D721Med (cell line): ENCODE measurements at places on chromosomes 2 and 18.

DNA sequence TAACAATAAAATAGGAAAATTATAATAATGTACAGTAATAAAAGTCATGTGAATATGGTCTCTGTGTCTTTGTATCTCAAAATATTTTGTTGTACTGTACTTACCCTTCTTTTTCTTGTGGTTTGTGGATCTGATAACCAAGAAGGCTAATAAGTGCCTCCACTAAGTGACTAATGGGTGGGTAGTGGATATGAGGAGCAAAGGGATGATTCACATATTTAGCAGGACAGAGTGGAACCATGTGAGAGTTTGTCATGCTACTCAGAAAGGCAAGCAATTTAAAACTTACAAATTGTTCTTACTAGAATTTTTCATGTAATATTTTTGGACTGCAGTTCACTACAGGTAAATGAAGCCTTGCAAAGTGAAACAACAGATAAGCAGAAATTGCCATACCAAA lies 1241.2 kb upstream of the CDH2 start:
- DNase-seq = no peak

DNA sequence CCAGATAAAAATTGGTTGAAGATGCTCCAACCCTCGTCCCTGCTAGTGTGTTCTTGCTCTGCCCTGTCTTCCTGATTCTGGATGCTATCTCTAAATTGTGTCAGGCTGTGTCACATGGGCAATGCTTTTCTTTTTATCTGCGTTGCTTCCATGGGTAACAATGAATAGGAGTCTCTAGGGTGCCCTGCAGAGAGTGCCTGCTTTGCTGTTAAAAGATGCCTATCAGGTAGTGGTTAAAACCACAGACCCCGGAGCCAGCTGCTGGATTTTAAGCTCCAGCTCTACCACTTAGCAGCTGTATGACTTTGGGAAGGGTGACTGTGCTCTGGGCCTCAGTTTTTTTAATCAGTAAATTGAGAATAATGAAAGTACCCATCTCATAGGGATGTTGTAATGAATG lies 340.3 kb downstream of the PLCL1 start:
- DNase-seq = no peak

- no peak for DNase-seq
Observed at GRCh38 chr18:34196256-34196655, 28.5 kb downstream of the NOL4 start.

DNA sequence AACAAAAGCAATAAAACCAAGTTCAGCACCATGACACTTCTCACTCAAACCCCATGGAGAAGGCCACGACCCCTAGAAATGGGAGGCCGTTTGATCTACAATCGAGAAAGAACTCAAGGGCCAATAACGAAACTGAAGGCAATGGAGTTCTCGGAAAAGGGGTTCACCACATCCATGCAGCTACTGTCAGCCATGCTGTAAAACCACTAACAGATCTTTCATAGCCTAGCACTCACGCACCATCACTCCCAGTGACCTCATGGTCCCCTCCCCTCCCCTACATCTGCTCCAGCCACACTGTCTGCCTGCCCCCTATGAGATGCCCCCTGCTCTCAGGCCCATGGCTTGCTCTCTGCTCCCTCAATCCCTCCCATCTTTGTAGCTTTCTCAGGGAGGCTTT lies 135.3 kb downstream of the TMEM163 start:
- no peak for DNase-seq

DNA sequence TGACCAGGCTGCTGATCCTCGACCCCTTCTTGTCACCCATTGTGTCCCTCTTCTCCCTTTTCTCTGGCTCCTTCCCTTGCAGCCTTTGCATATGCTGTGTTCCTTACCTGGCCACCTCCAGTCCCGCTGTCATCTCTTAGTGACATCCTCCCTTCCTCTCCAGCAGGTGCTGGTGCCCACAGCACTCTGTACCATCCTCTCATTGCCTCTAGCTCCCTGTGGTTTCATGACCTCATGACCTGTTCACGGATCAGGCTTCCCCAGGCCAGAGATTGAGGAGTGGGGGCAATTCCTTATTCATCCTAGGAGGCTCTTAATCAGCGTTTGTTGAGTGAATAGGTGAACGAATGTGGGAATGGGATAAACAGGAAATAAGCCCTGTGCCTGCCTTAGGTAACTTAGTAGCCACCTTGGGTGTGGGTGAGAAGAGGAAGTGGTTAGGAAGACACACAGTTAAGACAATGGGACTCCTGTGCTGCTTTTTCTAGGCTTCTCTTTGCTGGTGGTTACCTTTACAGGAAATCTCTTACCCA lies 35.5 kb downstream of the ITGA6 start:
- DNase-seq = no peak

- DNase-seq = no peak
Observed at GRCh38 chr2:120105360-120105759, 92.5 kb downstream of the EPB41L5 start.

DNA sequence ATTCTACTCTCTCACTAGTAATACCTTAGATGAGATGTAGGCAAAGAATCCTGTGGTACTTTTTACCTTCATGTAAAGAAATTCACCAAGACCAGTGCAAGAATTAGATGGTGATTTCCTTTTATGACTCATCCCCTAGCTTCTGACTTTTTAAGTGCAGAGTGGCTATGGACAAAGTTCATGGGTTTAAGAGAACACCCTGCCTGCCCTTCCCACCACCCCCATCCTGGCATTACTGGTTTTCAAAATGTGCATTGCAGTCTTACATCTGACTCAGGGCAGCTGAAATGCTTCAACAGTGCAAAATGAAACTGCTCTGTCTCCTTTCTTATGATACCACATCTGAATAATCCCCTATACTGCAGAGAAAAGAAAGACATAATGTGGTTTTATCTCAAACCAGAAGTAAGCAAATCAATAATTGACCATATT lies 22.6 kb downstream of the MAIP1 start:
- DNase-seq = no peak

- no peak for DNase-seq
Observed at GRCh38 chr2:237873421-237873831, 14.0 kb downstream of the RAMP1 start.

- DNase-seq = no peak
Observed at GRCh38 chr2:74502720-74503505, 3.5 kb upstream of the LBX2 start.

DNA sequence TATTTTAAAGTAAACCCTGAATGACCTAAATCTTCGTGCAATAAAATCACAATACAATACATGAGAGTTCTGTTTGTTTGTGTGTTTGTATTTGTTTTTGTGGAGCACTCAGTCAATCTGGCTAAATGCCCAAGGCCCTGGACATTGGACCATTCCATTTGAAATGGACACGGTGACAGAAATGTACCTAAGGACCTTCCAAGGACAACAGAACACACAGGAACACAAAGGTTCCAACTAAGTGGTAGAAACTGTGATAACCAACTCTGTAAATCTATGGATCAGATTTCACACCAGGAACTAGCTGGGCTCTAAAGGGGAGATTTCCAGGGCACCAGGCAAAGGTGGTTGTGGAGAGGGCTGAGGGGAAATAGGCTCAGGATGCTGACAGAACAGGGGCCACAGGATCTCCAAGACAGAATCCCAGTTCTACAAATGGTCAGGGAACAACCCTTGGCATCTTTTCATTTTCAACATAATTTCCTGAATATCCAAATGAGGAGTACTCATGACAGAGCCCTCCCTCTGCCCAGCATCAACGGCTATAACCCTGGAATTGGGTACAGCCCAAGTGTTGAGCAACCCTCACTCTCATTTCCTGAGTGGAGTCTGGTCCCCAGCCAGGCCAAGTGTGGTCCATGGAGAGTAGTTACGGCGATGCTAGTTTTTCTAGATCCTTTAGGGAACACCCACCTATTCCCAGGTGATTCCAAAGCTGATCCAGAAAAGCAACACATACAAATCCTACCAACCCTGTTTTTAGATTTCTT lies 78.4 kb downstream of the NCKAP5 start:
- no peak for DNase-seq

DNA sequence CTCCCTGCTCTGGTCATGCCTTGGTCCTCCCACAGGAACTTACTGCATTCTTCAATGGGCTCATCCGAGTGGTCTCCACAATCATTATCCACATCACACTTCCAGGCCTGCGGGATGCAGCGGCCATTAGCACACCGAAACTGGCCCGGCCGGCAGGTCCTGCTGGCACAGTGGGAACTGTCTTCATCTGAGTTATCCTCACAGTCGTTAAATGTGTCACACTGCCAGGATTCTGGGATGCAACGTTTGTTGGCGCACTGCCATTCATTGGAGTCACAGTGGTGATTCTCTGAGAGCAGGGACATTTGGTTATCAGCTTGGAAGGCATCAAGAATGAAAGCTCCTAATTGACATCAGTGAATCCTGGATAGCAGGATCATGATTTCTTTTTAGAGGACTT lies 104.5 kb downstream of the DHRS9 start:
- DNase-seq = no peak

DNA sequence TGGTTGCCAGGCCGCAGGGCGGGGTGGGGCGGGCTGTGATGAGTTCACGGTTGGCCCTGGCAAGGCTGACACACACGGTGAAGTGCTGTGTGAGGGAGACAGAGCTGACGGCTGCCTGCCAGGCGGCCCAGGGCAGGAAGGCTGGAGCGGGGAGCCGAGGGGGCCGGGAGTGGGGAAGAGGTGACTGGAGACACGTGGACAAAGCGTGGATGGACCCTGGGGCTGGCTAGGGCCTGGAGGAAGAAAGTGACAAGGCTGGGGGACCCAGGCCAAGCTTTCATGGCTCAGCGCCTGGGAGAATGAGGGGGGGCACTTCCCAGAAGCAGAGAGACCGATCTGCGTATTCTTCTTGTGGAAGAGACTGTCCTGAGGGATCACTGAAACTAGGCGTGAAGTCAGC lies 123.2 kb downstream of the DYSF start:
- DNase-seq = no peak

DNA sequence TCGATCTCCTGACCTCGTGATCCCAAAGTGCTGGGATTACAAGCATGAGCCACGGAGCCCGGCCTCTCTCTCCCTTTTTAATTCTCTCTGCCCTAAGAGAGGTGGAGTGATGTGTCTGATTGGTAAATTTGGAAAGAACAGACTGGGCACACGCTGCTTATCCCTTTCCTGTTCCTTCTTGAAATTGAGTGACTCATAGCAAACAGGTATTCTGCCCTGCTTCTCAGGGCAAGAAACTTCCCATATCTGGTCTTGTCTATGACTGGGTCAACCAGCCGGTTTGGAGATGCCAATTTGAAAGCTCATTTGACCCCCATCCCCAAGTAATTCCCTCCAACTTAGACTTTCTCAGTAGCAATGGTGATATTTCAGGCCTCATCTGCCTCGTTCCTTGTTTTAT lies 15.0 kb downstream of the LYPD1 start:
- no peak for DNase-seq

- no peak for DNase-seq
Observed at GRCh38 chr2:237128026-237128703, 42.5 kb downstream of the COPS8 start.

- no peak for DNase-seq
Observed at GRCh38 chr2:98282109-98282508, 64.1 kb upstream of the CNGA3 start.

DNA sequence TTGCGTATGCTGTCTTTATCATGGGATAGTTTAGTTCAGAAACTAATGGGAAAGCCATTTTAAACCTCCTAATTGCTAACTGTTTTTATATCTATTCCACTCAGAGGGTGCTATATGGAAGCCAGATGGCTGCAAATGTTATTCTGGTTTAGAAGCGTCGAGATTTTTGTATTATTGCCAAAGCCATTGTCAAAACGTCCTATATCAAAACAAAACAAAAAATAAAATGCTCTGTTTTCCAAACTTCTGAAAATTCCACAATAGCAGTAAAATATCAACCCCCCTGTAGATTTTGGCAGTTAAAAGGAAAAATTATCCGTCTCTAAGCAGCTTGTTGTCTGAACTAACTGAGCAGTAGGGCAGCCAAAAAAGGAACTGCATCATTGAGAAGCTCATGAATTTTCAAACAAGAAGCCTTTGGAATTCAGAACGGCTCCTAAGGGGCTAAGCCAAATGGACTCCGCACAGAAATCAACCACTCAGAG lies 195.4 kb upstream of the CWC22 start:
- DNase-seq = no peak

GRCh38 chr2:182496596-182496995 lies 69.8 kb upstream of the PDE1A start:
- DNase-seq = no peak

DNA sequence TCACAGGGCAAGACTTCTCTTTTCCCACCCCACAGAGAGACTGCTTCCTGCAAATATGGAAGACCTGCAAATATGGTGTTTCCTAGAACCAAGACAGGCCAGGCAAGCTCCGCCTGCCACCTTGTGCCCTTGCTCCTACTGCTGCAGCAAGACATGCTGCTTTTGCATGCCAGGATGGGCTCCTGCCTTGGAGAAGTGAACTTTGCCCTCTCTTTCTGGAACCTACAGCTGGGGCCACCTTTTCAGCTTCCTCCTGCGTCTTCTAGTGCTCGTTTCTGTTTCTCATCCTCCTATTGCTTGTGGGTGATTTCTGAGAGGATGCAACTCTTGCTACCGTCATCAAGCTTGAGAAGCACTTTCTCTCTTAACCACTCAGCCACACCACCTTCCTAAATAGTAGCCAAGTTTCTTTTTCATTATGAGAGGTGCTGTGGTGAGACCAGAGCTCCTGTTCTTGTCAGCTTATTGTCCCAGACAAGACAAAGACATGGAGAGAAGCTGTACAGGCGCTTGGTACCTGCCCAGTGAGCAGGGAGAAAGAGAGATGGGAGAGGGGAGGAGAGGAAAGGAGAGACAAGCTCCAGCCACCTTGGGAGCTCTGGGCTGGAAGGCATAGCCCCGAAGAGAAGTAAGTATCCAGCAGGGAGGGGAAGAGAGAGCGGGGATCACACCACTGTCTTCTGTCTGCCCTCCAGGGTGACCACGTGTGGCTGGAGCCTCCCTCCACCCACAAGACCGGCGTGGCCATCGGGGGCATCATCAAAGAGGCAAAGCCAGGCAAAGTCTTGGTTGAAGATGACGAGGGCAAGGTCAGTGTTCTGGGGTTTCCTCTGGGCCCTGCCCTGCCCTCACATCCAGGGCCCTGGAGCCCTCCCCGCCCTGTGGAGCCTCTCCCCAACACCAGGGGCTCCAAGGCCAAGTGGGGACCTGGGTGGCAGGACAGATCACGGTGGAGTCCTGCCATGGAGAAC lies 28.3 kb downstream of the MYO7B start:
- DNase-seq = no peak

DNA sequence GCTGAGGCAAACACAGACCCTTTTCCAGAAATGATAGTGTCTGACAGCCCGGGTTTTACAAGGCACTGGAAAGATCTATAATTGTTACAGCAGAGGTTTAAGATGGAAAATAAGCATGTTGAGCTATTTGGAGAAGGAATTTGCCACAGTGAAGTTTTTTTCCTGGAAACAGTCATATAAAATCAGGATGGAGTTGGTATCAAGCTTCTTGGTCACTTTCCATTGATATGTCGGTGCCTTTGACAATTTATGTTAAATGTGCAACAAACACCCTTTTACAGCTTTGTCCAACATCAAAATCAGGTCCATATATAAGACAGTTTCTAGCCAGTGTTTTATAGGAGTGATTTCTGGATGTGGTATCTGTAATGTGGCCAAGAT lies 117.2 kb upstream of the NRP2 start:
- DNase-seq = no peak

DNA sequence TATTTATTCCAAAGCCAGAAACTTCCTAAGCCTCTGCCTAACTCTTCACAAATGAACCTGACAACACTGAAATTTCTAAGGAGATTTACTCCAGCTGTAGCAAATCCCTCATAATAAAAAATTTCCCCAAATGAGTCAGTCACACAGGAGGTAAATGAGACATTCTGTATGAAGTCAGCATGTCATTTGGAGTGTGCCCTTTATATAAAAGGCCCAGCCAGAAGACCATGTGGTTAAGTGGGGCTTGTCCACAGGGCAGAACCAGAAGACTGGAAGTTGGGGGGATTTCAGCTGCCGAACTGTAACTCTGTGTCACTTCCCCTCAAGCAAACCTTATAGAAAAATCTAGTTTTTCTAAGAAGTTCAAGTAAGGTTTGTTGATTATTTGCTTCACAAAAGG lies 30.2 kb downstream of the NRP2 start:
- no peak for DNase-seq
